ENCODE measurements at places on chromosomes 3 and 15.

DNA sequence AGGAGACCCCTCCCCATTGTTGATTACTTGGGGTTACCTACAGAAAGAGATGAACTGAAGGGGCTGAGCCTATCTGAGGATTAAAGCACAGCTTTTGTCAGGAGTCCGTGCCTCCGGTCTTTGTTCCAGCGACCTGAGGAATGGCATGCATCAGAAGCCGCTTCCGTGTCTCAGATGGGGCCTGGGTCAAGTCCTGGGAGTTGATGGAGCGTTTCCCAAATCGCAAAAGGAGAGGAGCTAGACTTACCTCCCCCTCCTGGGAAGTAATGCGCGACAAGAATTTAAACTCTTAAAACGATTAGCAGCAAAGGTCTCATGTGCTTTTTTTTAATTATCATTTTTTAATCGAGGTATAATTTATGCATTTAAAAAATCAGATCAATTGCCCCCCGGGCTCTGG is 983 bp upstream of the ALDH1A3 start:
- no peak for DNase-seq

DNA sequence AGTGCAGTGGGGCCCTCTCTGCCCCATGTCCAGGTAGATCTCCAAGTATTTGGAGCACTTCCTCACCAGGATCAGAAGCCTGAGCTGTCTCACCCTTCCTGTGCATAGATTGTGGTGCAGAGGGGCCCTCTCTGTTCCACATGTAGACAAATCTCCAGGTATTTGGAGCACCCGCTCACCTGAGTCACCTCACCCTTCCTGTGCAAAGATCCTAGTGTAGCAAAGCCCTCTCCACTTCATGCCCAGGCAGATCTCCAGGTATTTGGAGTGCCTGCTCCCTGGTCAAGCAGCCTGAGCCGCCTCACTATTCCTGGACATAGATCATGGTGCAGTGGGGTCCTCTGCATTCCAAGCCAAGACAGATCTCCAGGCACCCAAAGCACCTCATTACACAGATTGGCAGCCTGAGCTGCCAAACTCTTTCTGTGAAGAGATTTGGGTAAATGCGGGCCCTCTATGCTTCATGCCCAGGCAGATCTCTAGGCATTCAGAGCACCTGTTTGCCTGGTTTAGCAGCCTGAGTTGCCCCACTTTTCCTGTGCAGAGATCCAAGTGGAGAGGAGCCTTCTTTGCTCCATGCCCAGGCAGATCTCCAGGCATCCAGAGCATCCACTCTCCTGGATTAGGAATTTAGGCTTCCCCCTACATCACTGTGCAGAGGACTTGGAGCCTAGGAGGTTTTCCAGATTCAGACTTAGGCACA is 249.8 kb downstream of the AGBL1 start:
- DNase-seq = no peak

DNA sequence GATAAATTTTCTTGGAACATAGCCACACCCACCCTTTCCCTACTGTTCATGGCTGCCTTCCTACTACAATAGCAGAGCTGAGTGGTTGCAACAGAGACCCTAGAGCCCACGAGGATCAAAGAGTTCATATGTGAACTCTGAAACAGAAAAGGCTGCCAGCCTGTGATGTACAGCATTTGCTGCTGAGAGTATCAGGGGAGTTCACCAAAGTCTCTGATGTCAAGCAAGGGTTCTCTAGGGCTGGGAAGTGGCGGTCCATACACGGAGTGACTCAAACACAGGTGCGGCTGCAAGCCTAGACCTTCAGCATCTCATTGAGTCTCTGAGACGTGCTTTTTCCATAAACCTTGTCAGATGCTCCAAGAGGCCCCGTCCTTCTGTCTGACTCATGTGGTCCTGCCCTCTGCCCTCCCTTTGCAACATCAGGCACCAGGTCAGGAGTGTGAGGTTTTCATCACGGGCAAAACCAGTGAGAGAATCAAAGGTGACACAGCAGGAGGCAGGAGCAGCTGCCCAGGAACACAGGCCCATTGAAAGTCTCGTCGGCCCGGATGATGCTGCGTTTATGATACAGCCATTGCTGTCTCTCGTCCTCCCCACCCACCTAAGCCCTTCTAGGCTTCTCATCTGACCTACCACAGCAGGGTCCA is 42.9 kb downstream of the PCSK6 start:
- peak; percentile 53 for DNase-seq

- DNase-seq = no peak
Measured at GRCh38 chr15:57356178-57356577, 20.1 kb upstream of the CGNL1 start.

- DNase-seq = peak; percentile 3
Measured at GRCh38 chr3:131630807-131631206, 128.0 kb upstream of the MRPL3 start.

DNA sequence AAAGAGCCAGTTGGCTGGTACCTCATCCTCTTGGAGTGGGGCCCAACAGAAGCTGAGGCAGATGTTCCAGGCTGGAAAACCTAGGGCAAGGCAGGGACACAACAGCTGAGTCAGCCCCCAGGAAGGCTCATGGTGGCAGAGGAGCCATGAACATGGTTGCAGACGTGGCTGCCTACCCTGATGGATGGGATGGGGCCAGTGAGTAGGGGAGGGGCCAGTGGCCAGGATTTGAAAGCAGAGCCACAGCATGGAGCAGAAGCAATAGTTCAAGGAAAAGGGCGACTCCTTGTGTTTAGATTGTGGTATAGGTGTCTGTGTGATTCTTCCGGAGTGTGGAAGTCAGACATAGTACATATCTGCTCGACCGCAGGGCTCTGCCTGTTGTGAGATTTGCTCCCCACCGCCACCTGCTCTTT is 24.2 kb downstream of the PXYLP1 start:
- peak; percentile 56 for DNase-seq

DNA sequence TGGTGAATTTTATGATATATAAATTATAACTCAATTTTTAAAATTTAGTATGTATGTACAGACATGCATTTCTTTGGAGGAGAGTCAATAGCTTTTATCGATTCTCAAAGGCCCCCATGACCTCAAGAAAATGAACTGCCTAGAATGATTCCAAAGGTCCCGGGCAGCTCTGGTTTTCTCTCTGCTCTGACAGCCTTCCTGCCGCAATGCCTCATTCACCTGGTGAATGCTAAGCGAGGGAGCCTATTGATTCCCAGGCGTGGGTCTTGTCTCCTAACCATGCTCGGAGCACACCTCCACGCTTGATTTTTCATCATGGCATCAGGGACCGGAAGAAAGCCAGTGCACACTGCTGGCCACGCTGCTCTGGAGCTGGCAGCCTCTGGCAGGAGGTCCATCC is 79.6 kb upstream of the HERC1 start:
- DNase-seq = no peak

GRCh38 chr15:68612979-68613740 is 34.4 kb downstream of the CORO2B start:
- no peak for DNase-seq

DNA sequence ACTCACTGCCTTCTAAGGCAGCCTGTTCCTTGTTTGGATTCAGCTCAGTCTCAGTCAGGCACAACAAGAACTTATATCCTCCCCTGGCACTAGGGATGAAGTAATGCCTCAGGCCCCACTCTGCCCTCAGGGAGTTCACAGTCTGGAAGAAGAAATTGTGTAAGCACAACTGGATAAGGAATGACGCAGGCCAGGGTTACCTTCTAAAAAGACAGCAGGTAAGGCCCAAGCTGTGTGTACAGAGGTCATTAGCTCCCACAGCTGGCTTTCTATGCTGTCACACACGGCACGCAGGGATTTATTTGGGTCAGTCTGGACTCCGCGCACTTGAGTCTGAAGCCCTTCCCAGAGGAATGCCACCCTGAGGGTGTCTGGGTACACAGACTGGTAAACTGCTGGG is 82.9 kb downstream of the IQSEC1 start:
- peak; percentile 52 for DNase-seq

GRCh38 chr15:101641894-101642293 is 10.3 kb downstream of the TM2D3 start:
- no peak for DNase-seq

DNA sequence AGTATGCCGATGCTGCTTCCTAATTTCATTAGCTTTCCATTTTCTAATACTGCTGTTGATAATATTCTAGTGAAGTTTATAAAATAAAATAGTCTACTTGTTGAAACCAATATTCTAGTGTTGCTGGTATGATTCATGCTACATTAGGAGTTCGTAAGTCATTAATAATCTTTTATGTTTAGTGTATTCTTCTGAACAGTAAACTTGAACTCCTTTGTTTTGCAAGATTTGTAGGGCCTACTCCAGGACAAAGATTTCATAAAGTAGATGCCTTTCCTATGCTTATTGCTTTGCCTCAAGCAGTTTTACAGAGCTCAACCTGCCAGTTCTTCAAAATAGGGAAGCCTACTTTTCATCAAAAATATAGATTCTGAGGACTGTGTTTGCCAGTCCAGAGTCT is 111.5 kb downstream of the RSRC1 start:
- no peak for DNase-seq

DNA sequence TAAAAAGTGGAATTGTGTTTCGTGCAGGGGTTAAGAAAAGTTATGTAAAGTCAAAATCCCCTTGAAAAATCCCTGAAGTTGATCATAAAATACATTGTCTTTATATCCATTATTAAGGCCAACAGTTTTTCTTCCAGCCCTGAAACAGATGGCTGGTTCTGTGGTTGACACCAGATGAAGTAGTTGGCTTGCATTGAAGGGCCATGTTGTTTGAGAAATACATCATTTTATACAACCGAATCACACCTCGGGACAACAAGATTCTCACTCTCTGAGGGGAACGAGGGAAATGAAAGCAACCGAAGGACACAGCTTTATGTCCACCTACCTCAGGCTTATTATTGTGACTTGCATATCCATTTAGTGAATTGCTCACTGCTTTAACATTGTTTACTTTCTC is 126.0 kb upstream of the MITF start:
- no peak for DNase-seq

DNA sequence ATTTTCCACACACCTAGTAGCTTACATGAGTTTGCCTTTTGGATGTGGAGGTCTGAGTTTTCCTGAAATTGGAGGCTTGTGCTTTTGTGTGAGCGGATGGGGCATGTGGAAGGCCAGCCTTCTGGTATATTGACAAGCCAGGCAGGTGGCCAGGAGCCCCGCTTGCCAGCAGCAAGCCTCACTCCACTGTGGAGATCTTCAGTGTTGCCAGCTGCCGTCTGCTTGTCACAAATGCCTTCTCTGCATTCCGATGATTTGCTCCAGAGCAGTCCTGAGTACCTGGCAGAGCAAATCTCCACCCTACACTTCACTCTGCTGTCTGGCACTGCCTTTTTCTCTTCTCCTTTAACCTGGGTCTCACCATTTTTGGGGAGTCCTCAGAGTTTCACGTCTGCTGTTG is 29.1 kb upstream of the CHST2 start:
- no peak for DNase-seq

DNA sequence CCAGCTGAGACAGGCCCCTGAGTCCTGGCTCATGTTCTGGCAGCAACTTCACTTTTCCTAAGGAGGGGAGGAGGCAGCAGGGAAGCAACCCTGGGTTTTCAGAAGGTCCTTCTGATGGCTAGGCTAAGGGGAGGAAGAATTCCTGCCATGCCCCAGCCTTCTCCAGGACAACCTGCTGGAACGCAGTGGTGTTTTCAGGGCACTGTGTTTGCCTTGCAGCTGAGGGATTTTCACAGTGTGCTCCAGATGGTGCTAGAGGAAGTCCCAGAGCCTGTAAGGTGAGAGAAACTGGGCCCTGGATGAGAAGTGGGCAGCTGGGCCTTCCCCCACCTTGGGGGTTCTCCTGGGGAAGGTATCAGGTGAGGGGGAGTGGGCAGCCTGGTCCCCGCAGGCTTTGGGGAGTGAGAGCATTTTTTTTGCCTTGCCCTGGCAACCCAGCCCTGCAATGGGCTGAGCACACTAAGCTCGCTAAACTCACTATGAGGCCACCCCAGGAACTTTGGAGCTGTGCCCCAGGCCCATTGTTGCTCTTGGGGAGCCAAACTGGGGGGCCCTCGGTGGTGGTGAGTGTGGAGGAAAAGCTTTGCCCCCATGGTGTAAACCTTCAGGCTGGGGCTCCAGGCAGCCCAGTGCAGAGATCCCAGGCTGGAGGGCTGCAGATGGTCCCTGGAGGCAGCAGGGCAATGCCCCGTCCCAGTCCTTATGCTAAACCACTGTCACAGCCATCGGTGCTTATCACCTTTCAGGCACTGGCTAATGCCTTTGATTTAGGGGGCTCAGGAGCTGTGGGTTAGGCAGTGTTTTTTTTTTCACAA is 41.1 kb downstream of the ACAA1 start:
- no peak for DNase-seq

GRCh38 chr15:52382647-52383046 is 87.0 kb upstream of the MYO5C start:
- DNase-seq = no peak

GRCh38 chr15:66952756-66953522 is 112.5 kb upstream of the SMAD3 start:
- DNase-seq = no peak

DNA sequence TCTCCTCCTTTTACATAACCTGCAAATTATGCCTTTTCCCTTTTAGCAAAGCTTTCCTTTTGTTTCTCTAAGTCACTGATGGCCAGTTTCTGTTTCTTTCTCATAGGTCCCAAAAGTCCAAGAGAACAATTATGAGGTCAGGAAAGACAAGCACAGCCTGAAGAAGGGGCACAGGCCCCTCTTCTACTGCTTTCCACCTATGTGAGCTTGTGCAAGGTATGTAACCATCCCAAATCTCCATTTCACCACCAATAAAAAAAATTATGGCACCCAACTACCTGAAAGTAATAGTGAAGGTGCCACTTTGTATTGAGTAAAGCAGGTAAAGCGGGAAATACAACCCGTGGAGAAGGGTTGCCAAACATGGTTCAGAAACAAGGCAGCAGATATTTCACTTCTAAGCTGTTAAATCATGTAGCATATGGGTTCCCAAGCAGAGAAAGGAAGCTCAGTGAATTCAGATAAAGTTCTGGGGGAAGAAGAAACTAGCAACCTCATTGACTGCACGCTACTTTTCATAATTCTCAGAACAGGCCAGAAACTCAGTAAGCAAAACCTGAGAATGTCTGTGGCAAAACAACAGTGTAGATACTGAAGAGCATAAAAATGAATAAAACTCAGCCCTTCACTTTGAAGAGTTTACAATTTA is 4.2 kb downstream of the PLOD2 start:
- no peak for DNase-seq

DNA sequence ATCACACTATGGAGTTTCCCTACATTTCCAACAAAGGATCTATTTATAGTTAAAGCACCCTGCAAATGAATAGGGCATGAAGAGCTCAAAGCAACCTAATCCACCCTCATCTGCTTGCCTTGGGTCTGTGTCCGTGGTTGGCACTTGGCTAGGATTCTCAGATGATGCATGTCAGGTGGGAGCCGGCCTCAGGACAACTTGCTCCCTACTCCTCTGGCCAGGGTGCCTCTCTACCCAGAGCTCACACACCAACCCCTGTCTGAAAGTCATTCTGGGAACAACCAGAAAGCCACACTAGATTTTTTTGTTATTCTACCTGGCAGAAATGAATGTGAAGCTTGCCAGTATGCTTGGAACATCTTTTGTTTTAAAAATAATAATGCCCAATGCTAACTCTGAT is 13.2 kb downstream of the ARHGEF3 start:
- DNase-seq = no peak

- peak; percentile 36 for DNase-seq
Measured at GRCh38 chr3:40096661-40097111, 212.8 kb upstream of the EIF1B start.

GRCh38 chr3:98769448-98769847 is 6.3 kb downstream of the ST3GAL6 start:
- no peak for DNase-seq

Data from M059J (cell line).